ENCODE measurements at places on chromosomes 7 and 10. TPM values are rescaled to one million over a fixed set of nuclear protein-coding genes. Genes with fewer than 3 reads are reported as not detected.

The PON1 gene
- total RNA-seq, result not detected

The LOXL4 gene
- total RNA-seq, result 10.9 TPM

The ZPBP gene
- not detected for total RNA-seq

GRCh38 chr7:45682836-45683555, 108.8 kb downstream of the ADCY1 start:
- DNase-seq, result no peak

DNA sequence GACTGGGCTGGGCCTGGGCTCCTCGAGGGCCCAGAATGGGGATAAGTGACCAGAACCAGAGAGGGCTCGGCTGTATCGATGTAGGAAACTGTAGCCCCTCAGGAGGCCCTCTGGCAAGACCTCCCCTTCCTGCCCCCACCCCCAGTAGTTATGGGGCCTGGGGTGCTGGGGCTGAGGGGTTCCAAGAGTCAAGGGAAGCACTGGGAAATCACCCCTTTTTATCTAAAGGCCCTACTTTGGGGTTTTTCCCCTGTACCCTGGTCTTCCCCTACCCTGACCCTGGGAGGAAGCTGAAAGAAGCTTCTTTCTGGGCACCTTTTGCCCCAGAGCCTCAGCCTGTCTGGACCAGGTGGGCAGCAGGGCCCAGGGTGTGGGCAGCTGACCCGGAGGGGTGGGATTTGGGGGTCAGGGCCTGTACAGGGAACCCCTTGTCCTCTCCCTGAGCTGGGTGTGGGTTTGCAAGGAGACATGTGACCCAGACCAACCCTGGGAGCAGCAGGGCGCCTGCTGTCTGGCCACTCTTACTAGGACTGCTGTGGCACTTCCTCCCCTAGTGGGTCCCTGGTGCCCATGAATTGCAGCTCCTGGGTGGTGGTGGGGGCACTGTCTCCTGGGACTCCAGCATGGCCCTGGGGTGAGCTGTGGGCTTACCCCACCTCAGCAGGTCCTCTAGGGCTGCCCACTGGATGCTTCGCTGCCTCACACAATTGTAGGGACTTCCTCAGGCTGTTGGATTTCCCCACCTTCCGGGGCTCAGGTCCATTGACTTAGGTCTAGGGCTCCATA, 1.5 kb downstream of the IRF5 start:
- no peak for DNase-seq

DNA sequence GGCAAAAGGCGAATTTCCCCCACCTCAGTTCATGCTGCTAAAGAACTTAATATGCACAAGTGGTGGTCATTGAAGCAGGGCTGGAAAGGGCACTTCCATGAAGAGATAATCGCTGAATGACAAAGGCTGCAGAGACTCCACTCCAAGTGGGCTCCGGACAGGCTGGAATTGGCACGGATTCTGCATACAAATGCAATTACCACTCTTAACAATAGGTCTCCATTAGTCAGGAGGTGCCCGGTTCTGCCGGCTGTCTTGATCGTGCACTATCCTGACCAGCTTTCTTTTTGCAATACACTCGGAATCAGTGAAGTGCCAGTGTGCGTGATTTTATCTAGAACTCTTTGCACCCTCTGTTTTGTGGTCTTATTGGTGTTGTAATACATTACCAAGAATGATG, 49.7 kb downstream of the INSYN2A start:
- no peak for DNase-seq

- DNase-seq, result no peak
Observed at GRCh38 chr10:61989995-61990760, 88.7 kb downstream of the ARID5B start.

- DNase-seq, result no peak
Observed at GRCh38 chr7:158244873-158245723, 342.5 kb downstream of the PTPRN2 start.

Data from cardiac muscle cell (in vitro differentiated cells and primary cell).